Activated effector memory CD4-positive, alpha-beta T cell treated with anti-CD3 and anti-CD28 coated beads, Interleukin-2, amount 50 U/mL, for 16 hours (primary cell): ENCODE measurements at places on chromosomes 5 and 9.

DNA sequence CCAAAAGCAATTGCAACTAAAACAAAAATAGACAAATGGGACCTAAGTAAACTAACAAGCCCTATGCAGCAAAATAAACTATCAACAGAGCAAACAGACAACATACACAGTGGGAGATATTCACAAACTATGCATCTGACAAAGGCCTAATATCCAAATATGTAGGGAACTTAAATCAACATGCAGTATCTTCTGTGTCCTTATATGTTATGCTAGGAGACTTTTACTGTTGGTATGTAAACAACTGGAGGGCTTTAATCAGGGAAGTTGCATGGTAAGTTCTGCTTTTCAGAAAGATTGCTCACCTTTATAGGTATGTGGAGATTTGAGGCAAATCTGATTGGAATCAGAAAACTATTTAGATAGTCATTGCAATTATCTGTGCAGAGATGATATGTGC lies 461.2 kb upstream of the RIOK2 start:
- no peak for DNase-seq

DNA sequence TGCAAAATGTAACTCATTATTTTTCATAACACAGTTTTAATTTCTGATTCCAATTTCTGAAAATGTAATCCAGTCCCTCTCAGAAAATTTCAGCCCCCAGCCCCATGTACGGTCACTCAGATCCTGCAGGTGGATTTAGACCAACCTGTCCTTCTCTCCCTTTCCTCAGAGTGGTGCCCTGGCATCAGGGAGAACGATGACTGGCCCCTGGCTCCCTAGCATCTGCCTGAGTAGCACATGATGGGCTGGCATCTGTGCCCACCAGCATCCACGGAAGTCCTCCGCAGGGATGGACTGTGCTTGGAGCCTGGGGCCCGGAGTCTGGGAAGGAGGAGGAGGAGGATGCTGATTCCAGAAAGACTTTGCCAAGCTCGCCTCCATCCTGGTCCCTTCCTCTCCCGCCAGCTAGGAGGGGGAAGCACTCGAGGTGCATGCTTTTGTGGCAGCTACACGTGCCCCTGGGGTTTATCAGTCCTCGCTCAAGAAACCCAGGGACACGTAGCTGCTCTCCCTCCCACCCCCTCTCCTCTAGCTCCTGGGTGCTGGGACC lies 54.4 kb upstream of the RUFY1 start:
- no peak for DNase-seq

DNA sequence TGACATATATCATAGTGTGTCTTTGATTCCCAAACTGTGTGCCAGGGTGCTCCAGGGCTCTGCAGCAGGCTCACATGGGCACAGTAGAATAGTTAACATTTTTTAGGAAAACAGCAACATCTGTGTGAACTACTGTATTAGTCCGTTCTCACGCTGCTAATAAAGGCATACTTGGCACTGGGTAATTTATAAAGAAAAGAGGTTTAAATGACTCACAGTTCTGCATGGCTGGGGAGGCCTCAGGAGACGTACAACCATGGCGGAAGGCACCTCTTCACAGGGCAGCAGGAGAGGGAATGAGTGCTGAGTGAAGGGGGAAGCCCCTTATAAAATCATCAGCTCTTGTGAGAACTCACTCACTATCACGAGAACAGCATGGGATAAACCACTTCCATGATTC lies 82.7 kb downstream of the EGFLAM start:
- DNase-seq = no peak

- DNase-seq = no peak
Measured at GRCh38 chr9:13823026-13823425, 490.9 kb downstream of the NFIB start.

GRCh38 chr9:5389109-5389732 lies 48.5 kb downstream of the PLGRKT start:
- DNase-seq = no peak

DNA sequence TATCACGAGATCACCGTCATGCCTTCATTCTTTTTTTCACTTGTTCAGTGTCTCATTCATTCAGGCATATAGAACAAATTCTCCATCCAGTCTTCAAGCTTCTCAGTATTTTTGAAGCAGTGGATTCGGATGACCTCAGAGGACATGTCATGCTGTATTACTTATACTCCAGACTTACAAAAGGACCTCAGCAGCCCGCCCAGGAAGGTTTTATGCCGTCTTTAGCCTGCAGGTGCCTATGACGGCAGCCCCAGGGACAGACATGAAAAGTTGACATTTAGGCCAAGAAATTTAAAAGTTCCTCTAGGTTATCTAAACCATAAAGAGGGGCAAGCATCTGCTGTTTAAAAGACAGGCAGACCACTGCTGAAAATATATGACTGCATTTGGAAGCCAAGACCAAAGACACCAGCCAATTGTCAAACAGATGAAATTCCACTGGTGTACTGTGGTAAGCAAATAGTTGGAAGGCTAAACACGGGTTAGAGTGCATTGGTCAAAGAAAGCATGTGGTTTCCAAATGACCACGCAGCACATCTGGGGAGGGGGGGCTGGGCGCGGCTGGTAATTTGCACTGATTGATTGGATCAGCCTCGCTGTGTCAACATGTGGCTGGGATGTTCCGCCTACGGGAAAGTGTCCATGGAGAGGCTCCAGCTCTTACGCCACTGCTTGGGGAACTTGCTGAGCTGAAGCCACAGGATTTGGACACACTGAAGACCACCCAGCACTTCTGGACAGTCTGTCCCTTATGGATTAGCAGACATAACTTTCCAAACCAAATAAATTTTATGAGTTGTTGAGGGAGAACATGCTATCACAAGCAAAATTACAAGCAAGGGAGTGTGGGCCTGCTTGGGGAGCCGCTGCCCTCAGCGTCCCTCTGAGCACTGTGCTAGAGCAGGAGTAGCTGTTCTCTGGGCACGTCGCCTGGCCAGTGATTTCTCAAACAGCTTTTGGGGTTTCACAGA lies 173.6 kb downstream of the FANCC start:
- no peak for DNase-seq

- no peak for DNase-seq
Measured at GRCh38 chr9:14221119-14221518, 92.8 kb downstream of the NFIB start.

- no peak for DNase-seq
Measured at GRCh38 chr9:108885643-108886348, 23.7 kb downstream of the ACTL7A start.
